Stimulated activated CD8-positive, alpha-beta memory T cell treated with anti-CD3 and anti-CD28 coated beads, Interleukin-15, amount 100 ng/mL, for 4 hours (primary cell): ENCODE measurements at places on chromosomes 1 and 21.

- DNase-seq, result no peak
Observed at GRCh38 chr1:62377043-62377562, 57.9 kb upstream of the KANK4 start.

DNA sequence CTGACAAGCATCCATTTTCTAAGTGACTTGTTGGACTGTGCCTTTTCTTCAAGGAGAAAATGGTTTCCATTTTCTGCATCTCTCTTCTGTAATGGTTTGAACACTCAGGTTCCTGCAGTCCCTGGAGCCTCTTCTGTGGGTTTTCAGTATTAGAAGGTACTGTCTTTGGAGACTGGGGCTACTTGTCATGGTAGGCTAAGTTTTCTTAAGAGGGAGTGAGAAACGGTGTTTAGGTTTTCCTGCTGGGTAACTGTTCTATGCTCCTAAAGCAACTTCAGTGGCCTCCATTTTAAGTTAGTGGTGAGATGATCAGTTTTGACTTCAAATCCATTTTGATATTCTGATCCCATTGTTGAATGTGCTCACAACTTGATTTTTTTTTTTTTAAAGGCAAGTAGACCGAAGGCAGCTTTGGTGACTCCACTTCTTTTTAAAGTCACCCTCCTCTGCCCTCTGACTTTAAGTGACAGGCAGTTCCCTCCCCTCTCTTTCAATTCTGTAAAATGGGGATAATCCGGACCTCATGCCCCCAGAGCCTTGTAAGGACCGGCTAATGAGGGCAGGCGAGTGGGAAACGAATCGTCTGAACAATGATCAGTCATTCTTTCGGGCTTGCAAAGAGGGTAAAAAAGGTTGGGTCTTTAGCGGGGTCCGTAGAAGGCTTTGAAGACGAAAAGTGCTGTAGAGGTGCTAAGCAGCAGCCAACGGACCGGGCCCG lies 1.0 kb upstream of the ARID1A start:
- no peak for DNase-seq

GRCh38 chr1:47178654-47179016 lies 11.2 kb downstream of the PDZK1IP1 start:
- no peak for DNase-seq

DNA sequence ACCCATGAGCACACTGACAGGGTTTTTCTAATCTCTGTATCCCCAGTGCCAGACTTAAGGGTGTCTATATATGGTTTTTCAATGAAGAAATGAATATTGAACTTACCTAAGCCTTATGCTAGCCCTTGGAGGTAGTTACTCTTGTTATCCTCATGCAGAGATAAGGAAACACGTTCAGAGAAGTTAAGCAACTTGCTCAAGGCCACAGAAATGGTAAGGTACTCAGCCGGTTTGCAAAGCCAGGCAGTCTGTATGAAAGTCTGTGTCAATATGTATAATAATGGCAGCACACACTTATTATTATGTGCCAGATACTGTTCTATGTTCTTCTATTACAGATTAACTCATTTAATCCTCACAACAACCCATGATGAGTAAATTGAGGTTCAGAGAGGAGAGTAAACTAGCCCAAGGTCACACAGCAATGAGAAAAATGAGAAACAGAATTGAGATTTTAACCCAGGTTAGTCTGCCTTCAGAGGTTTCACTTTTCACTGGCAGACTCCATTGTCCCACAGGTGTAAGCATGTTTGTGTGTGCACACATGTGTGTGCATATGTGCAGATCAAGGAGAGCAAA lies 54.6 kb upstream of the CSF3R start:
- DNase-seq, result no peak

DNA sequence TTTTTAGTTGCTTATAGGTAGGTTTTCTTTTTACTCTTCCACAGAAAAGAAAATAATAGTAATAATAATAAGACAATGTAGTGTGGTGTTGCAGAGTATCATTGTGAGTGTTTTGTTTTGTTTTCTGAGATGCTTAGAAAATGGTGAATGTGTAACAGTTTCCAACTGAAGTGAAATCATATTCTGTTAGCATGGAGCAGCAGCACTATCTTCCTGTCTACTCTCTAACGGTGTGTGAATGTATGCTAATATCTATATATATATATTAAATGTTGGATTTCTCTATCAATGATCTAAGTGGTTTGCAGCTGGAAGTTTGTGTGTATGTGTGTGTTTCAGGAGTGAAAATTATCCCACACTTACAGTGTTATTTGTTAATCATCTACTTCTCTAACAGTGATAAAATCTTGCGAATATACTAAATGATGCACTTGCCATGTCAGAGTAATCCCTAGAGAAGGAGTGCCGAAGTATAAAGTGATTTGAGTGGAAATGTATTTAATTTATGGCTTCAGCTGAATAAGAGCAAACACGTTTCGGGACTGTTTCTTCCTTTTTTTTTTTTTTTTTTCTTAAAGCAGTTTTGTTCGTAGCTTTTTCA lies 377 bp downstream of the SAMD13 start:
- DNase-seq, result no peak

DNA sequence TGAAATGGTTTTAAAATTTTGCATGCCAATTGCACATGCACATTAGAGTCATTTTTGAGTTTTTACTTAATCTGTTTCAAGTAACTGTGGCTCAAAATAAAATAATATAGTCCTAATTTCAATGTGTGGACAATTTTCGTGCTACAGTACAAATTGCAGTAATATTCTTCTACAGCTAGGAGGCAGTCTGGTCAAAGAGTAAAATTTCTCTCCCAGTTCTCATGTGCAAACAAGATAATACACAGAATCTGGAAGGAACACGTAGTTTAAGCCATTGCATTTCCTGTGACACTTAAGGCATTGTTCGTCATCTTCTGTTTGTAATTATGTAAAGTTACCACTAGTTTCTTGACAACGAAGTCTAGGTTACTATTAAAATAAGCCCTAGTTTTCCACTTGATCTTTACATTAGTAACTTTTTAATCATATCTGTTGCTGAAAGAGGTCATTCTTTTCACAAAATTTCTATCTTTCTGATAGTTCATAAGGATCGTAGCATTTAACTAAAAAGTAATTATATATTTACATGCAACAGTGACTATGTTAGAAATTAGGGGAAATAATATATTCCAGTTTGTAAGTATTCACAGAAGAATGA lies 28.9 kb downstream of the ODR4 start:
- DNase-seq, result no peak

DNA sequence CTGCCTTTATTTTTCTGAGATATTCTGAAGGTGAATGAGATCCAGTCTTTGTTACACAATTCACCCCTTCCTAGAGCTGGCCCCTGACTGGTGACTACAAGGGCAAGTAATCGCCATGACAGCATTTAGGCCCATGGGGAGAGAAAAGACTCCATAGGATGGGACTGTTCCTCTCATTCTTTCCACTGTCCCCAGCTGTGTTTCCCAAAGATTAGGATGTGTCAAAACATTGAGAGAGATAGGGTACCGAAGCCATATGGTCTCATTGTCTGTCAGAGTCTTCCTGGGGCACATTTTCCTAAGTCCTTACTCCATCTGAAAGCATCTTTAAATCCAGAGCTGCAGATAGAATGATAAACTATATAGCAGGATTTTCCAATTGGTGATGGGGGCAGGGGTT lies 423.5 kb downstream of the OMA1 start:
- no peak for DNase-seq

DNA sequence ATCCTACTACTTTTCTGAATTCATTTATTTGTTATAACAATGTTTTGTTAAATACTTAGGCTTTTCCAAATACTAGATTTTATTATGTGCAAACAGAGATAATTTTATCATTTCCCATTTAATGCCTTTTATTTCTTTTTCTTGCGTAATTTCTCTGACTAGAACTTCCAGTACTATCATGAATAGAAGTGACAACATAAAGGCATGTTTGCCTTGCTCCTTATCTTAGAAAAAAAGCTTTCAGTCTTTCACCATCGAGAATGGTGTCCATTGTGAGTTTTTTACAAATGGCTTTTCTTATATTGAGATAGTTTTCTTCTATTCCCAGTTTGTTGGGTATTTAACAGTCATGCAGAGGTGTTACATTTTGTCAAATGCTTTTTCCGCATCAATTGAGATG lies 453.1 kb upstream of the ZP4 start:
- DNase-seq, result no peak

DNA sequence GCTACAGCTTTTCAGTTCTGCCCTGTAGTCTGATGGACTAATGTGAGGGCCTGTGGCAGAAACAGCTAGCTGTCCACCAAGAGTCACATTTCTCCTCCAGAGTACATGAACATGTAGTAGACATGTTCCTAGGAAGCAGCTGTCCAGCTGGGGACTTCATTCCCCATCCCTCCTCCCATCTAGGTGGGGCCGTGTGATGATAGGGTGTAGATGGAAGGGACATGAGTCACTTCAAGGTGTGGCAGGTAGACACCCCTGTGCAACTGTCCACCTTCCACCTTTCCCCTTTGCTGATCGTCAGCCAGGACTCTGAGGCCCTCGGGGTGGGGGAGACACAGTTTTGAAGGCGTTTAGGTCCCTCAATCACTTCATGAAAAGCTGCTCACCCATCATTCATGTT lies 3.6 kb upstream of the RD3 start:
- DNase-seq, result no peak

DNA sequence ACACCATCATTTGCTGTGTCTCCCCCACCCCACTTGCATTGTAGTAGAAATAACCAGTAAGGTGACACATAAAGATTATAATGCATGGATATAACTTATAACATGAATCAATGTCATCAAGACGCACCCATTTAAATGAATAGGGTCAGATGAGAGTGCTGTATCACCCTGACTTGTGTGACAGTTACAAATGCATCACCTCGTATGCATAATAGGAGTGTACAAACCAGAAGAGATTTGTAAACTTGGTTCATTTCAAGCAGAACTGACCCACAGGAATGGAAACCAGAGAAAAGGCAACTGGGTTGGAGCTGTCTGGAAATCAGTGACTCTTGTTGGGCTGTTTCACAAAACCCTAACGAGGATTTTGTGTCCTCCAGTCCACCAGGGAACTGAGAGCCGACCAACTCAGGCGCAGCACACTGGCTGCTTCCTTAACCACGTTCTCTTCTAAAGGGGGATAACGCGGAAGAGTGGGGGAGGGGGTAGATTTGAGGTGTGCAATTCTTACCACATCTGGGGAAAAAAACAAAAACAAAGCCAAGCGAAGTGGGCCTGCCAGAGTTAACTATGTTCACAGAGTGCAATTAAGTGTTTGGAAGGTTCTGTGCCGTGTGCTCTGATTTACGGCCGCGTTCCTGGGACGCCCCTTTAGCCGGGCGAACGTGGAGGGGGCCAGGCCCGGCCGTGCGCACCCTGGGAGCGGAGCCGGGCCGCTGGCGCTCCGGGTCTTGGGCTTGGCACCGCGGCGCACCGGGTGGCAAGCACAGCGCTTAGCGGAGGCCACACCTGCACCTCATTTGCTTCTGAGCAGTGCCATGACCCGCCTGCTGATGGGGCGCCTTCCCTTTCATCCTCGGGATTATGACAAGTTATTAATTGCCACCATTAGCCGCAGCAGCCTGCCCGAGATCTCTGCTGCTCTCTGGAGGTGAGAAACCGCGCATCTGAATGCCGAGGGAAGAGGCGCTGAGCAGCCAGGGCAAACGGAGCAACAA lies 248.8 kb upstream of the FOXD3 start:
- DNase-seq, result no peak

- DNase-seq, result no peak
Observed at GRCh38 chr1:33380811-33381210, 50.1 kb downstream of the PHC2 start.

DNA sequence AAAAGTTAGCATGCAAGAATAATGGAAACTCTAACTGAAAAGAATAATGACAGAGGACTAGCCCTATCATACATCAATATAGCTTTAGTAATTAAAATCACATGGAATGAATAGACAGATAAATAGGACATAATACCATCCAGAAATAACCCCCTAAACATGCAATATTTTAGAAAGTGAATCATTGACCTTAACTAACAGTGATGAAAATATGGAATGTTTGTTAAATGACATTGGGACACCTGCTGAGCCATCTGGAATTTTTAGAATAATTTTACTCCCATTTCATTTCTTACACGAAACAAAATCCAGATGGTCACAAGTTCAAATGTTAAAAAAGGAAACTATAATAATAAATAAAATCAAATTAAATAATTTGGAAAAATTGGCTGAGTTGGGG lies 53.1 kb upstream of the FMO3 start:
- no peak for DNase-seq

DNA sequence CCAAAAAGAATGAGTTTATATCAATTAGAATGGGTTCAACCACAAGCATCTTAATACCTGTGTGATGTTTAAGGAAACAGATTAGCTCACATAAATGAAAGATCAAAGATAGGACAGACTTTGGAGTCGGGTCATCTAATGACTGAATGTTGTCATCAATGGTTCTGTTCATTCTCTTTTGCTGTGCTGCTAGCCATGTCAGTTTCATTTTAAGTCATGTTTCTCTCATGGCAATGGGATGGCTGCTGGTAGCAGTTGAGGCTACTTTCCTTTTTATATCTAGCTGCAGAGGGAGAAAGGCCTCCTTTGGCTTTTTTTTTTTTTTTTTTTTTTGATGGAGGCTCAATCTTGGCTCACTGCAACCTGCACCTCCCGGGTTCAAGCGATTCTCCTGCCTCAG lies 86.9 kb upstream of the SPAG17 start:
- no peak for DNase-seq

GRCh38 chr1:6861075-6861724 lies 75.9 kb downstream of the CAMTA1 start:
- DNase-seq, result no peak

DNA sequence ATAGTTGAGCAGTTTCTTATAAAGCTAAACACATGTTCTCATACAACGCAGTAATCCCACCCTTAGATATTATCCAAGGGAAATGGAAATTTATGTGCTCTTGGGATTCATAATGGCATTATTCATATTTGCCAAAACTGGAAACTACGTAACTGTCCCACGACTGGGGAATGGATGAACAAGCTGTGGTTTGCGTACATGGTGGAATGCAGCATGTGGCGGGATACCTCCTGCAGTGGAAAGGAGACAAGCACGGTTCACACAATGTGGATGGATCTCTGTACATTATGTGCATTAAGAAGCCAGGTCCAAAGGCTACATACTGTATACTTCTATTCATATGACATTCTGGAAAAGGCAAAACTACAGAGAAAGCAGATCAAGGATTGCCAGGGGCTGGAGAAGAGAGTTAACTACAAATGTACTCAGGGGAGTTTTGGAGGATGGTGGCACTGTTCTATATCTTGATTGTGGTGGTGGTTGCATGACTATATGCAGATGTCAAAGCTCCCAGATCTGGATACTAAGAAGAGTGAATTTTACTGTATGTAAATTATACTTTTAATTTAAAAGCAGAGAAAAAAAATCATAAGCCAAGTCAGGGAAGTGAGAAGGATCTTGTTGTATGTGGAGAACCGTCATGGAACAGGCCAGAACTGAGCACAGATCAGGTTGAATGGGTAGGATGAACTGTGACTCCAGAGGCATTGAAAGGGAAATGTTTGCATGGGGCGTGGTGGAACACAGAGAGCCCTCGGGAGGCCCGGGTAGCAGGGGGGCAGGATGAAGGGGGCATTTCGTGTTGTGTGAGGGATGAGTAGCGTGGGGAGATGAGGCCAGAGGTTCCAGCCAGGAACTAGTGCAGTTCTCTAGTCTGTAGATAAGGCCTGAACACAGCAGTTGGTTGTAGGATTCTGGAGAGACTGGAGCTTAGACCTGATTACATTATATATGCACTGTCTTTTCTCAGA lies 90.7 kb downstream of the GALNT2 start:
- DNase-seq, result no peak

- peak; percentile 36 for DNase-seq
Observed at GRCh38 chr1:229271448-229272159, 693 bp downstream of the RAB4A start.

- DNase-seq, result no peak
Observed at GRCh38 chr1:110348771-110349170, 9.6 kb downstream of the RBM15 start.

- DNase-seq, result peak; percentile 49
Observed at GRCh38 chr1:41432481-41433280, 51.8 kb downstream of the EDN2 start.
